ENCODE measurements at places on chromosomes 3 and 15.

DNA sequence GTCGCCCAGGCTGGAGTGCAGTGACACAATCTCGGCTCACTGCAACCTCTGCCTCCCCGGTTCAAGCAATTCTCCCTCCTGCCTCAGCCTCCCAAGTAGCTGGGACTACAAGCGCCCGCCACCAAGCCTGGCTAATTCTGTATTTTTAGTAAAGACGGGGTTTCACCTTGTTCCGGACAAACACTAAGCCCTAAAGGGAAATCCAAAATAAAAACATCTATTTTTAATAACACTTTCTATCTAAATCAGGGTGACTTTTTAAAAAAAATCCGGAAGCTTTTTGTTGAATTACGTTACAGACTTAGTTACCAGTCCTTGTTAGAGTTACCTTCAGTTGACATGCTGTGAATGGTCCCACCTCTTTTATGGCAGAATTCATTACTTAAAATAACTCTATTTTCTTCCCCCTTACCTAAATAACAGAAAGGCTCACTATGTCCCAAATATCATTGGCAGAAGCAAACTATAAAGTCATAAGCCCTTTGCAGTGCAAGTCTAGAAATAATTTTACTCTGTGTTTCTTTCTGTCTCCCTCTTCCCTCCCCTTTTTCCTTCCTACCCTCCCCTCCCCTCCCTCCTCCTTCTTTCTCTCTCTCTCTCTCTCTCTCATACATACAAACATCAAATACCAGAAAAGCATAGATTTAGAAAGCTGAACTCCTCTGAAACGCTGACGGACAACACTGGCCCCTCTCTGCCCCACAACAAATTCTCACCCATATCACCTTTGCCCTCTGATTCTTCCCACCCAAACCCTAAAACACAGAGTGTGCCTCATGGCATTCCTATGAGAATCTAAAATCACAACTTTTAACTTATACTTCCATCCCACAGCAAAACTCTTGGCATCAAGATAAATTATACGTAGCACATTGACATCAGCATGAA is 18.3 kb downstream of the THBS1 start:
- DNase-seq: no peak

DNA sequence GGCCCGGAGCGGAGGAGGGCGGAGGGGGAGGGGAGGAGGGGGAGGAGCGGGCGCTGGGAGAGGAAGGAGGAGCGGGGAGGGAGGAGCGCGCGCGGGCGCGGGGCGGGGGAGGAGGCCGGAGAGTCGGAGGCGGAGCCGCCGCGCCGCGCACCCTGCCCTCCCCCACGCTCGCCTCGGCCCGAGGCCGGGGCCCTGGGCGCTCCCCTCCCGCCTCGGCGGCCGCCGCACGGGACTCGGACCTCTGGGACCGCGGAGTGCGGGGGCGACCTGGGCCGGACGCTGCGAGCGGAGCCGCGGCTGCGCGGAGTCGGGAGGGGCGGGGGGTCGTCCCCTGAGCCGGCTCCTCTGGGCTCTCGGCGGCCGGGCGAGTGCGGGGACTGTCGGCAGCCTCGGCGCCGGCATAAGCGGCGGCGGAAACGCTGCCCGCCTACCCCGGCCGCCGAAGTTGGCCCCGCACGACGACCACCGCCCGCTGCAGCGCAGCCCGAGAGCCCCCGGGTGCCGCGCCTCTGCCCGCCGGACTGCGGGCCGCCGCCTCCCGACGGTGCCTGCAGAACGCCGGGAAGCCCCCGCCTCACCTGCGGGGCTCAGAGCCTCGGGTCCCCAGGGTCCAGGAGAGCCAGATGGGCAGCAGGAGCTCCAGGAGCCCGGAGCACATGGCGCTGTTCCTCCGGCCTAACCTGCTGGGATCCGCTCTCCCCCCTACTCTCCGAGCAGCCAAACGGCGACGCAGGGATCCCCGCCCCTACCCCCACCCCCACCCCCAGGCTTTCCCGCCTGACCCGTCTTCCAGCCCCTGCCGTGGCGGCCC is 406 bp upstream of the GABRB3 start:
- no peak for DNase-seq

- DNase-seq: no peak
These were observed 97.0 kb downstream of the FNDC3B start for GRCh38 chr3:172136330-172136729.

GRCh38 chr3:14412831-14413380 is 10.5 kb downstream of the SLC6A6 start:
- no peak for DNase-seq

DNA sequence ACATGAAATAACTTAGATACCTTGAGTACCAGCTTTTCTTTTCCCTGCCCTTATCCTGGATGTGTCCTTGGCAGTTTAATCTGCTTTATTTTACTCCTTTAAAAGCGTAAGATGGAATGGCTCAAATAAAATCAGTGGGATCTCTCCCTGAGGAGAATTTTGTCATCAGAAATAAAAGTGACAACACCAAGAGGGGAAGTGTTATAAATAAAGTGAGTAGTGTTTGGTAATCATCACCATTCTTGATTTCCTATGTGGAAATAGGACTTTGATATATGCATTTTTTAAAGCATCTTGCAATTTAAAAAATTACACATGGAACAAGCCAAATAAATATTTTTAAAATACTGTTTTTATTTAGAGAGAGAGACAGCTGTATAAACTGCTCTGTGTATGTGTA is 76.5 kb downstream of the MBNL1 start:
- no peak for DNase-seq

GRCh38 chr3:183540501-183541234 is 14.8 kb downstream of the KLHL6 start:
- peak; percentile 61 for DNase-seq

DNA sequence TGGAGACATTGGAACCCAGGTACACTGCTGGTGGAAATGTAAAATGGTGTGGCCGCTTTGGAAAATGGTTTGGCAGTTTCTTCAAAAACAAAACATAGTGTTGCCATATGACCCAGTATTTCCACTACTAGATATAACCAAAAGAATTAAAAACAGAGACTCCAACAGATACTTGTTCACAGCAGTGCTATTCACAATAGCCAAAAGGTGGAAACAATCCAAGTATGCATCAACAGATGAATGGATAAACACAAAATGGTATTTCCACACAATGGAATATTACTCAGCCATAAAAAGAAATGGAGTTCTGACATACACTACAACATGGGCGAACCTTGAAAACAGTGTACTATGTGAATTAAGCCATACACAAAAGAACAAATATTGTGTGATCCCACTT is 59.4 kb upstream of the TIMP4 start:
- DNase-seq: no peak

DNA sequence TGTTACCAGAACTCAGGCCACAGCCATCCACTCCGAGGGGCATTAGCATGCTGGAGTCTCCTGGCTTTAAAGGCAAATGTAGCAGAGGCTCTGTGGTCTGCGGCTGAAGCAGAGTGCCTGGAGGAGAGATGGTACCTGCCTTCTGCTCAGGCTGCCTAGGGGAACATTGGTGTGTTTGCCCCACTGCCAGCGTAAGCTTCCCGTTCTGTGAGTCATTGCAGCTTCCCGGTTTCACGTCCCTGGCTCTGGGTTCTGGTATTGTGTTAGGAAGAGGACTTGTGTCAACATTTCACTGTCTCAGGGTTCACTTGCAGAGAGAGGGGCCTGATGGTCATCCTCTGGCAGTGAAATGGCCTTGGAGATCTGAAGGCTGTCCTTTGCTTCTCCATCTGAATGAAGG is 1.8 kb downstream of the GASK1A start:
- no peak for DNase-seq

DNA sequence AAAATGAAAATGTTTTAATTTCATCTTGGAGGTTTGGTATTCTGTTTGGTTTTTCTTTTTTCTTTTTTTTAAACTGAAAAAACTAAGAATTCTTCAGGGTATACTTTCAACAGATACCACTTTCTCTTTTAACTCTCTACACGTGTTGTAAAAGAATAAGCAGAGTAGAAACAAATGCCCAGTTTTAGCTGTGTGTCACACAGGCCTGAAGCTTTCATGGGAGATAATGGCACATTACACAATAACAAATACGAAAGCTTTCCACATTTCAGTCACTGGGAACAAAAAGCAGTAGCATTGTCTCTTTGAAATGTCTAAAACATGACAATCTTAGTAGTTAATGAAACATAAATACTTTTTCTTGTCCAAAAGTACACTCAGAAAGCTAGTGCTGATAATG is 818.5 kb downstream of the TBL1XR1 start:
- DNase-seq: no peak

GRCh38 chr3:134480546-134480945 is 5.2 kb downstream of the ANAPC13 start:
- DNase-seq: no peak

DNA sequence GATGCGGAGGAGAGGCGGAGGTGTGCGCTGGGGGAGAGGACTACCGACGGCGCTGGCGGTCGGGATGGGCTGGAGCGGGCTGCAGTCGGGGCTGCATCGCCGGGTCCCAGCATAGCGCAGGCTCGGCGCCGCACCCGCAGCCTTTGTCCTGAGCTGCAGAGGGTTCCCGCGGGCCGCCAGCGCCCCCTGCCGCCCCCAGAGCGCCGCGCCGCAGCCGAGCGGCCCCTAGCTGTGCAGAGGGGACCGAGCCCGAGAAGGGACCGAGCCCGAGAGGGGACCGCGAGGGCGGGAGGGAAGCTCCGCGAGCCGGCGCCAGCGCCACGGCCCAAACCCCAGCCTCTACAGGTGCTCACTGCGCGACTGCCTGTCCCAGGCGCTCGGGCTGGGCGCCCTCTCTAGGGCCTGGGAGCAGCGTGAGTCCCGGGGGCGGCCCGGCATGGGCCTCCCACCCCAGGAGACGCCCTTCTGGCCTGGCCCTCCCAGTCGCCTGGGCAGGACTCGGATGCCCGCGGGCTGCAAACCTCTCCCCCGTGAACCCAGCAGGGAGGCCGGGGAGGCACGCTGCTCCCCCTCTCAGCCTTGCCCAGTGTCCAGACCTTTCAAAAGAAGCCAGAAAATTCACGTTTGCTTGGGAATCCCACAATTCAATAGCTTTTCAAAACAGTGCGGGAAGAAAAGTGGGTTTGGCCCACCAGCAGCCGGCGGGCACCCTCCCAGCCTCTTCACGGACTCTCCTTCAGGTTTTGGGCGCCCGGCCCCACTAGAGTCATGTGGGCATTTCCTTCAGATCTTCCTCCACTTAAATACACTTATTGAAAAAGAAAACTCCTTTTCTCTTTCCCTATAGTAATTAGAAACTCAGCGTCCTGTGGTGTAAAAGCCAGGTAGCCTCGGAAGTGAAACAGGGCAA is 134.7 kb downstream of the TPRA1 start:
- DNase-seq: peak; percentile 25

GRCh38 chr15:56339594-56339993 is 25.6 kb upstream of the TEX9 start:
- no peak for DNase-seq

DNA sequence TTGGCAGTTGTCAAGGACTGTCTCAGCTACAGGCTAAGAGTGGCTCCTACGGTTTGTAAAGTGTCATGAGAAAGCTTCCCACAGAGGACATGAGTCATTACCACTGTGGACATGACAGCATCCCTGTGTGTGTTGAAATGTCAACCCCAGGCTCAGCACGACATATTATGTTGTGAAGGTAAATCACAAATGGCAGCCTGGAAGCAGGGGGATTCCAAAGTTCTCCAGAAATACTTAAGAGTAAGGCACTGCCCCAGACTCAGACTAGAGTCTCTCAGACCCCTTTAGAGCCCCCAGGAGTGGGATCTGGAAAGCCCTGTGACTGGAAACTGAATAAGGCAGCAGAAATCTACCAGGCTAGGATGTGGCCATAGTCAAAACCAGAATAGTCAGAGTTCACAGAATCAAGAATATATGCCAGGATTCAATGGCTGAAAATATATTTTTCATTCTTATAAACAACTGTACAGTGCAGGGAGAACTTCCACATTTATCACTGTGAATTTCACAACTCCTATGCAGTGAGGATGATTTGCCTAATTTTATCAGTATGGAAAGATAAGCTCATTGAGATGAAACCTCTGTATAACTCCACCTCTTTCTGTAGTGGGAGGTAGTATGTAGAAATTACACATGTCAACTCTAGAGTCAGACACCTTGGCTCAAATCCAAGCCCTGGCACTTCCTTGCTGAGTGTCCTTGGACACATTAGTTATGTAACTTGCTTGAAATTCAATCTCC is 237.1 kb upstream of the CFAP20DC start:
- no peak for DNase-seq

- no peak for DNase-seq
These were observed 13.4 kb downstream of the DHFR2 start for GRCh38 chr3:94049267-94049666.

DNA sequence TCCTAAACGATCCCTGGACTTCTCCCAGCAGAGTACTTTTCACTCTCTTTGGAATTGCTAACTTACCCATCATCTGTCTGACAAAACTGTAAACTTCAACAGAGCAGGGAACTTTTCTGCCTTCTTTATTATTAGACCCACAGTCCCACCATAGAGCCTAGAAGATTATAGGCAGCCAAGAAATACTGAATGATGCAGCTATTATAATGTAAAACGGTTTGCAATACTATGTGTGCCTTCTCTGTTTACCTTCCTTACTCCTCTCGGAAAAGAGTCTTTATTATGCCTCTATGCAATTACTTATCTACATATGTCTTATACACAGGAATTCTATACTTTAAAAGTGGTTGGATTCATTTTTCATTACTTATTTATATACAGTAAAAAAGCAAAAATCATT is 36.0 kb downstream of the SHQ1 start:
- no peak for DNase-seq

GRCh38 chr3:46369675-46370132 is 1.0 kb upstream of the CCR5 start:
- DNase-seq: no peak

GRCh38 chr3:21117370-21117769 is 633.6 kb downstream of the ZNF385D start:
- DNase-seq: no peak

DNA sequence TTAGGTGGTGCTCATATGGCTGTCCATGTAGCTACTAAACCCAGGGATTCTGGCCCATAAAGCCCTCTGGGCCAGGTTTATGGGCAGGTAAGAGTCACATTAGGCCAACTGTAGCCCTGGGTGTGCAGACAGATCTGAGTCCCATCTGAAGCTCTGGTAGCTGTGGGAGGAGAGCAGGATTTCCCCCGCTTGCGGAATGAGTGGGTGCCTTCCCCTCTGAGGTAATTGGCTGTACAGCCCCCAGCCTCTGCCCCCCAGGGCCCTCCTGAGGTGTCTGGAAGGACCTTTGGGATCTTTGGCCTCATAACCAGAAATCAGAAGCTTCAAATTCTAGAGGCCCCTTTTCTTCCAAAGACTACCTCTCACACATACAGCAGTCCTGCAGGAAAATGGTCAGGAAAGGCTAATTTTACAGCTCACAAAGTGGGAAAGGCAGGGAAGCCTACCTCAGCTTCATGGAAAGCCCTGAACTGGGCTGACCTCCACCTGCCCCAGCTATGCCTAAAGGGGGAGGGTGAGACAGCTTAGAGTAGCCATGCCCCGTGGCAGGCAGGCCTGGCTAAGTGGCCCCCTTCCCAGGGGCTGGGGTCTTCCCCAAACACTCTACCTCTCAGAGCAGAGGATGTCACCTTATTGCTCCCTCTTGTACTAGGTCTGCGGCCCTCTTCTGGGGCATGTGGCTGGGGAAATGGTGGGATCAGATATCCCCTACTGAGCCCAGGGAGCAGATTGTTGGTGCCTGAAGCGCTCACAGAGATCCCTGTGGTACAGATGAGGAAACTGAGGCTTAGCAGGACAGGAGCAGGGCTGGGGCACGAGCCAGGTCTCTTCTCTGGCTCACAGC is 16.8 kb downstream of the HEMK1 start:
- DNase-seq: no peak

- DNase-seq: no peak
These were observed 445.1 kb downstream of the MECOM start for GRCh38 chr3:169218314-169218983.

GRCh38 chr15:78950902-78951840 is 6.3 kb upstream of the CTSH start:
- no peak for DNase-seq

All from naive B cell (primary cell).